Panc1 (cell line): ENCODE measurements at places on chromosomes 2 and 18.

DNA sequence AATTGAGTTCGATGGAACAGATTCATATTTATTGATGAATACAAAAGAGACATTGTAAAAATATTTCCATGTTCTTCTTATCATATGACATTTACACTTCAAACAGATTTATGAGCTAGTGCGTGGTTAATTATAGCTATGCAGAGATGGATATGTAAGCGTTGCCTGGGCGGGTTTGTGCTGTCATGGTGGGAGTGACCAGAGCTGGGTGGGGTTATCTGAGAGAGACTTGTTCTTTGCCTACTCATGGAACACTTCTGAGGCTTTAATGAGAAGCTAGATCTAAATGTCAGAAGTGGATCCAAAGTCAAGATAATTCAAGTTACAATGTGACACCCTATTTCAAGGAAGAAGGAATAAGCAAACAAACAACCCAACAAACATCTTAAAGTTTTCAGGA, 162.3 kb upstream of the ZEB2 start:
- no peaks in the 10 kb centered on the region for H3K4me1 ChIP-seq
- no peaks in the 10 kb centered on the region for H3K36me3 ChIP-seq
- H3K27me3 ChIP-seq: no peaks in the 10 kb centered on the region
- no peak for DNase-seq
- H3K4me3 ChIP-seq: no peak overlapping the region

- no peak overlapping the region for H3K4me3 ChIP-seq
- H3K27me3 ChIP-seq: no peaks in the 10 kb centered on the region
- H3K36me3 ChIP-seq: peaks cover 14% of the 10 kb centered on the region
- DNase-seq: no peak
- H3K4me1 ChIP-seq: no peaks in the 10 kb centered on the region
These were observed 12.1 kb downstream of the RNF149 start for GRCh38 chr2:101296371-101296770.

DNA sequence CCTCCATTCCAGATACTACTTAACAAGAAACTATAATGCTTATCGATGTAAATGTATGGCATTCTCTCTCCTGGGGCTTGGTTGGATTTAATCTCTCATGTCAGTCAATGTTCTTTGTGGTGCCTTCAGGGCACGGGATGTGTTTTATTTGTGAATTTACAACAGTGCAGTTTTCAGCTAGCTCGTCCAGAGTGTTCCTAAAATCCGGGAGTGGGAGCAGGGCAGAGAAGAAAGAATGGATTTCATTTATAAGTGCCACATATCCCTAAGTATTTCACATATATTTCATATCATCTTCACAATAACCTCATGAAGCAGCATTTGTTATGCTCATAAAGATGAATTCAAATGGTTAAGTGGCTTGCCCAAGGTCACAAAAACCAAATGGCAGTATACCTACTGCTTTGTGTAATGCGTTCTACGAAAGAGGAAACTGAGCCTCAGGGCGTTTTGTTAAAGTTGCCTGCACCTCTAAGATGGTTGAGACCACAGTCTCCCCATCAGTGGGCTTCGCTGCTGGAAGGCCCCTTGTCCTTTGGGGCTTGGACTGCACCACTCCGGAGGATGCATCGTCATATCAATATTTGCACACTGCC, 134.7 kb upstream of the MGAT5 start:
- H3K4me3 ChIP-seq: peak overlapping the region; percentile 74
- H3K4me1 ChIP-seq: peaks cover 10% of the 10 kb centered on the region
- peaks cover 13% of the 10 kb centered on the region for H3K27me3 ChIP-seq
- H3K36me3 ChIP-seq: no peaks in the 10 kb centered on the region
- no peak for DNase-seq
- no peak overlapping the region for H3K27ac ChIP-seq

DNA sequence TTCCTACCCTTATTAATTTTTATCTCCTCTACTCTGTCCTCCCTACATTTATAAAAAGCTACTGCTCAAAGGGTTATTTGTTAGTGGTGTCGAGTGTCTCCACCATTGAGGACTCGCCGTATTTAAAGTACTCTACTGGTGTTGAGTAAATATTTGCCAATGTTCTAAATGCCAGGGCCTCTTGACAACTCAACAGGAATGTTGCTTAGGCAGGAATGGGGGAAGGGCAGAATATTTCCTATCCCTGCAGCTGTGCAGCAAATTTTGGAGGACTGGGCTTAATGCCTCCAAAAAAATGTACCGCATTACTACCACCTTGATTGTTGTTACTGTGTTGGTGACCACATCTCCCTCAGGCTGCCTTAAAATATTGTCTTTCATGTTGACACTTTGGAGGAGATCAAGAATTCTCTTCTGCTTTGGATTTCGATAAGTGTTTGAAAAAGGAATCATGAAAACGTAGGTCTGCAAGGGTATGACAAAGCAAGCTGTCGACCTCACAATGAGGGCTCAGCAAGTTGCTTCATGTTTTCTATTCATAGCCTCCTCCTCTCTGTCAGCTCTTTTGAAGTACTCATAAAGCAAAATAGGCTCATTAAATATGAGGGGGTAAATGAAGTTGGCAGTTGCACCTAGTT, 84.3 kb downstream of the EFEMP1 start:
- no peaks in the 10 kb centered on the region for H3K36me3 ChIP-seq
- H3K27ac ChIP-seq: peak overlapping the region; percentile 62; the same call in 1 of the 2 replicates
- H3K4me3 ChIP-seq: no peak overlapping the region
- peaks cover 19% of the 10 kb centered on the region for H3K4me1 ChIP-seq
- DNase-seq: peak; percentile 75
- H3K27me3 ChIP-seq: no peaks in the 10 kb centered on the region

DNA sequence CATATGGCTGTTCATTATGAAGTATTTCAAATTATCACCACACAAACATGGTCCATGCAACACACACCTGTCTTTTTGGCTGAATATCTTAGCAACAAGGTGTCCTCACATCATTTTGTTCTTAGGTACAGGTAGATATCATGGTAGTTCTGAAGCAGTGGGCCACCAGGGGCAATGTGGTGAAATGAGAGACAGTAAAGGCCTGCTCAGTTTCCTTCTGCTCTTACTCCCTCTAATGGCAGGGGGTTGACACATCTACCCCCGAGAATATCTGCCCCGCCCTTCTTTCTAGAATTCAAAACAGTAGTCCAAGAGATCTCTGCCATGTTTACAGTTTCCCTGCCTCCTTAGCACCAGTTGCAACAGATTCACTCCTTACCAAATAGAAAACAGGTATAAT, 147.0 kb upstream of the KLHL14 start:
- no peak overlapping the region for H3K4me3 ChIP-seq
- H3K27me3 ChIP-seq: no peaks in the 10 kb centered on the region
- no peak for DNase-seq
- H3K36me3 ChIP-seq: no peaks in the 10 kb centered on the region
- H3K4me1 ChIP-seq: no peaks in the 10 kb centered on the region; the same call in 1 of the 2 replicates
- H3K27ac ChIP-seq: no peak overlapping the region

DNA sequence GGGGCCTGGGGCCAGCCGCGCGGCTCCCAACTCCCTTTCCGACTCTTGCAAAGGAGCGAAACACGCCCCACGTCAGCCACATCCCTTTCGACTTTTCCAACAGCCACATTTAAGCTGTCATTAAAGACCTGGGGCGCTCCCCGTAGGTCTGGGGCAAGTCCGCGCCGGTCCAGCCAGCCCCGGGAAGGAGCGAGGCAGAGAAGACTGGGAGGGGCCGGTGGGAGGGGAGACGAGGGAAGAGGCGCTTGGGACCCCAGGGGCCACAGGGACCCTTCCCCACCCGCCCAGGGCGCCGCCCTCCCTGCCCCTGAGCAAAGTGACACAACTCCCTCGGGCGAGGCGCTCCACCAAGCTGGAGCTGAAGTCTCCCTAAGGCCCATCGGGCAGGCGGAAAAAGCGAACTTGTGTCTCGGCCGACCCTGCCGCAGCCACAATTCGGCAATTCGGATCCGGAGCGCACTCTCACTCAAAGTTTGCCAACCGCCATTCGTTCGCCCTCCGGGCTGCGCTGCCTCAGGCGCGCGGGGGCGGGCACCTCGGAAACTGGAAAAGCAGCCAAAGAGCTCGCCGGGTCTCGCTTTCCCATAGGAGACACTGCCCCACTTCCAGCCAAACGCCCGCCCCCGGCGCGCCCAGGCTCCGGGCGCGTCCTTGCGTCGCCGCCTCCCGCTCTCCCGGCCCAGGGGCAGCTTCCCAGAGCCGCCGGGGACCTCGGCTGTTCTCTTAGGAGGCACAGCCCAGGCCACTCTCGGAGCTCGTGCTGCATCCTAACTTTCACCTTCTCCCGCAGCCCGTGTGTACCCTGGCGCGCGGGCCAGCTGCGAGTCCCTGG, 1.1 kb upstream of the KCTD1 start:
- H3K36me3 ChIP-seq: no peaks in the 10 kb centered on the region; the same call in 1 of the 2 replicates
- no peaks in the 10 kb centered on the region for H3K27me3 ChIP-seq
- peak overlapping the region; percentile 85 for H3K27ac ChIP-seq
- H3K4me1 ChIP-seq: peaks cover 11% of the 10 kb centered on the region
- peak overlapping the region; percentile 77 for H3K4me3 ChIP-seq
